Transverse colon (tissue), 4 donors: ENCODE measurements at places on chromosomes 5 and 9.

GRCh38 chr9:121169094-121169601 is 32.5 kb downstream of the RAB14 start:
- no peaks in the 10 kb centered on the region for H3K27me3 ChIP-seq
- no peak overlapping the region for H3K4me3 ChIP-seq
- DNase-seq = no peak
- peaks cover 22% of the 10 kb centered on the region for H3K36me3 ChIP-seq
- H3K4me1 ChIP-seq = no peaks in the 10 kb centered on the region

- H3K27ac ChIP-seq = no peak overlapping the region
- H3K4me1 ChIP-seq = no peaks in the 10 kb centered on the region
- no peaks in the 10 kb centered on the region for H3K27me3 ChIP-seq
- DNase-seq = no peak
- no peak overlapping the region for H3K4me3 ChIP-seq
- H3K36me3 ChIP-seq = no peaks in the 10 kb centered on the region
Observed at GRCh38 chr5:6472792-6473191, 24.1 kb downstream of the UBE2QL1 start.

DNA sequence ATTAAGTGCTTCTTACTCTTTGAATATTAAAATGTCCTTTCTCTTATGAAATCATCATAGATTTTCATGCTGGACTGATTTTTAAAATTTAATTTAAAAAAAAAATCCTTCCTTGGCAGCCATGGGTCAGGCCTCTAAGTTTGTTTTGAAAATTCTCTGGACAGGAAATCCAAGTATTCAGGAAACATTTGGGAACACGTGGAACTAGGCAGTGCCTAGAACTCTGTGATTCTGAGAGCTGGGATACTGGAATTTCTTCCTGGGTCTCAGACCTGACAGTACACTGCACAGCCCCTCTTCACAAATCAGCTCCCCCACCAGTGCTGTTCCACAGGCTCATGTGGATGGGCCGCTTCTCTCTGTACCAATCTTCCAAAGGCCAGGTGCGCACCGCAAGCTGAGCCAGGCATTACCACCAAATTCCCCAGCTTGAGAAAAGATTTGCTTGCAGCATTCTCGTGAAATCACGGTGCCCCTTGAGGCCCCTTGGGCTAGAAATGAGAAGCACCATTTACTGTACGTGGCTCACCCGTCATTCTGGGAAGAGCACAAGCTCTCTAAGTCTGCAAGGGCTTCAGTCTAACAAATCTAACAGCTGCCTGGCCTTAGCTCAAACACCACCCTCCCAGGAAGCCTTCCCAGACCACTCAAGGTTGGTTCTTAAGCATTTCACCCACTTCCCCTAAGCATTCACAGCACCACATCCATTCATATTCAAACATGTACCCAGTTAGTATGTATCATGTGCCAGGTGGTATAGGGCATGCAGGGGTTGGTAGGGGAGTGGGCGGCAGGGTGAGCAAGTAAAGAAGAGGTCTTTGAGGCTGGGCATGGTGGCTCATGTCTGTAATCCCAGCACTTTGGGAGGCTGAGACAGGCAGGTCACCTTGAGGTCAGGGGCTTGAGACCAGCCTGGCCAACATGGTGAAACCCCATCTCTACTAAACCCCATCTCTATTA is 26.5 kb downstream of the B4GALT1 start:
- no peaks in the 10 kb centered on the region for H3K36me3 ChIP-seq
- no peak for DNase-seq
- peaks cover 82% of the 10 kb centered on the region for H3K4me1 ChIP-seq
- H3K27ac ChIP-seq = peak overlapping the region; percentile 68

DNA sequence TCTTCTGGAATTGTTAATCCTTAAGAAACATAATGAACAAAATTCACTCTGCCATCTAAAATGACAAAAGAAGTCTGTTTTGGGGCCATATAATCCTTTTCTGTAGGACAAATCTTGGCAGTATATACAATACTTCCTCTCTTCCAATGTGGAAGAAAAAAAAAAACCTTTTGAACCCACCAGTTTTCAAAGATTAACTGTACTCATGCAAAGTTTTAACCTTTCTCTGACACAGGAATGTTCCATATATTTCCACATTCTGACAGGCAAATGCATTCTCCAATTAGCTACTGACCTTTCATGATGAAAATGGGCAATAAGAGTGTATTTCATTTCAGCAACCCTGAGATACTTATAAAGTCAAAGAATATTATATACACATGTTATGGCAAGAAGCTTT is 65.4 kb downstream of the RNF130 start:
- no peaks in the 10 kb centered on the region for H3K4me1 ChIP-seq
- H3K27ac ChIP-seq = no peak overlapping the region
- H3K36me3 ChIP-seq = no peaks in the 10 kb centered on the region

- H3K36me3 ChIP-seq = no peaks in the 10 kb centered on the region
- no peak for DNase-seq
- no peak overlapping the region for H3K27ac ChIP-seq
- no peak overlapping the region for H3K4me3 ChIP-seq
Observed at GRCh38 chr5:170254056-170254455, 21.3 kb downstream of the C5orf58 start.

DNA sequence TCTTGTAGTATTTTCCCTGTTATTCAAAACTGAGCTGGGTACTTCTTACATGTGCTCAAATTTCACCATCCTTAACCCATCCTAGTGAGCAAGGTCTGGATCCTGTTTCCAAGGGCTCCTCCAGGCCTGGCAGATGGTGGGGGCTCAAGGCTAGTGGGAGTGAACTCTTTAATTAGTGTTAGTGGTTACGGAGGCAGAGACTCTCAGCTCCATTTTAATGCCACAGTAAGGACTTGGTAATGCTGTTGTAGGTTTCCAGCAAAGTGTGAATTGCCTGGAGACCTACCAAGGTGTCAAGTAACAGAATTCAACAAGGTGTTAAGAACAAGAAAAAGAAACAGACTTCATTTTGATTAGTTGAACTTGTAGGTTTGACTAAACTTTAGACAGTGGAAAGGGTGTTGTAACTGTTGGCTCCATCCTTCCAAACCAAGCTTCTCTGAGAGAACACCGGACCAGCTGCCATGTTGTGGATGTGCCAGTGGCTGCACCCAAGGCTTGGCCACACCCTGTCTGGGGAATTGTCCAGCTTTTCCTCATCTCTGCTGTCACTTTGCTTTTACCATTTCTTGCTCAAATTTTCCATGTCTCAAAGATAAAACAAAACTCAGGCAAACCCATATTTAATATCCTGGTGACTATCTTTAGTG is 98.7 kb downstream of the ADCY2 start:
- H3K36me3 ChIP-seq = no peaks in the 10 kb centered on the region
- no peaks in the 10 kb centered on the region for H3K27me3 ChIP-seq
- H3K4me1 ChIP-seq = no peaks in the 10 kb centered on the region
- no peak overlapping the region for H3K27ac ChIP-seq
- H3K4me3 ChIP-seq = no peak overlapping the region
